ENCODE measurements at places on chromosomes 3 and 15.

GRCh38 chr3:78846718-78847117 is 921.1 kb downstream of the ROBO1 start:
- no peak for DNase-seq

DNA sequence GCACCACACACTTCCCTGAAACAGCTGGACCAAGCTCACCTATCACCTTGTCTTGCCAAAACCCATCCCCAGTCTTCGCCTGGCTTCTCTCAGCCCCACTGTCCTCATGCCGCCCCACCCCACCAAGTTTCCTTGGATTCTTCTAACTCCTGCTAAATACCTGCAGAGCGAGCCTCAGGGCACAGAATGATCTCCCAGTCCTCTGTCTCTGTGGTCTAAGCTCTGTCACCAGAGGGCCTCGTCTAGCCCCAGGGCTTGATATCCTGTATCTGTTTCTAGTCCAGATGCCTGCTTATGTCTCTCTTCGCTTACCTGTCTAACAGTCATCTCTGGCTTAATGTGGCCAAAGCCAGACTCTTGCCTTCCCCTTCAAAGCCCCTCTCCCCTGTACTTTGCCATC is 9.7 kb downstream of the CCDC12 start:
- DNase-seq, result no peak

DNA sequence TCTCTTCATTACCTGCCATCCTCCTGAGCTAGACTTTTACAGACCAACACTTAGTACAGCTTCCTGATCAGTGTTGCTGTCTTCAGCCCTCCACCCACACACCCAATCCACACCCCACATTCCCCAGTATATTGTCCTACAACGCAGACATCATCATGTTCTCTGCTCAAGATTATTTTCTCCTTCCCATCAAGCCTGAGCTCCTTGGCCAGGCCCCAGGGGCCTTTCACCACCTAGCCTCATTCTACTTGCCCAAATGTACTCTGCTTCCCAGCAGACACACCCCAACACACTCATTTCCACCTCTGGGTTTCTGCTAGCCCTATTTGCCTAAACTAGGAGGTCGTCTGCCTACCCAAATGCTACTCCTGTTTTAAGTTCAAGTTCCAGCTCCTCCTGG is 37.0 kb downstream of the DAPK2 start:
- no peak for DNase-seq

- DNase-seq, result no peak
These were observed 264.0 kb upstream of the IL12A start for GRCh38 chr3:159724627-159725026.

GRCh38 chr15:59751552-59752413 is 62.7 kb upstream of the BNIP2 start:
- peak; percentile 76 for DNase-seq

- peak; percentile 63 for DNase-seq
These were observed 62.5 kb downstream of the SFMBT1 start for GRCh38 chr3:52983336-52983807.

DNA sequence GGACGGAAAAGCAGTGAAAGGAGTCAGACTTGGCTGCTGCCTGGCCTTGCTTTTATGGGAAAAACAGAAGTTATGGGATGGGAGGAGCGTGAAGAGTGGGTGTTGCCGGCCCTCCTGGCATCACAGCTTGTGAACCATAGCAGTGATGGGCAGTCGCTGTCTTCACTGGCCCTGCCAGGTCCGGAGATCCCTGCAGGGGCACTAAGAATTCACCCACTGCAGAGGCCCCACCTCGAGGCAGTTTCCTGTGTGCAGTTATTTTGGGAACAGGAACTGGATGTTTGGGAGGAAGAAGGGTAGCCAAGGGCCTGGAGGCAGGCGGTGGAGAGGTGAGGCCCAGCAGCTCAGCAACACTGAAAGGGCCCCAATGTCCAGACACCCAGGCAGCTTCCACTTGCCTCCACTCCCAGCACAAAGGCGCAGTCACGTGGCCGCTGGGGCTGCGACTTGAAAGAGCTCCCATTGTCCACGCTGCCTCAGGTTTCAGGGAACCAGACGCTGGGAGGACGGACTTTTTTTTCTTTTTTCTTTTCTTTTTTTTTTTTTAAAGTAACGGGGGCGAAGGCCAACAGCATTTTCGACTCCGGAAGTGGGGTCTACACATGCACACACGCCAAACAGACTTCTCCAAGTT is 255.6 kb downstream of the ZNF621 start:
- DNase-seq, result no peak

DNA sequence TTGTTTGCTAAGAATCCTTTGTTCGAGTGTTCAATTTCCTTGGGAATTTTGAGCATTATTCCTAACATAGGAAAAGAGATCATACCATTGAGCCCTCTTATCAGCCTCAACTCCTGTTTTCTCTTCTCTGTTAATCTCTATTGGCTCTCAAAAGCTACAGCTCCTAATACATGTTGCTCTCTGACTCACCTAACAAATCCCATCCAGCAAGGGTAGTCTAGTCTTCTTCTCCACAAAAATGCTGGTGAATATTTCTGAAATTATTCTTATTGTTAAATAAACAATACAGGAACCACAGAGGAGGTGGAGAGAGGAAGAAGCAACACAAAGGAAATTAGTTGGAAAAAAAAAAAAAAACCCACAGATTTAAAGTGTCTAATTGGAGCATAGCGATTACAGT is 325.8 kb upstream of the NAALADL2 start:
- DNase-seq, result no peak

- no peak for DNase-seq
These were observed 311.7 kb upstream of the DPH6 start for GRCh38 chr15:35857567-35858226.

All from CD4-positive, alpha-beta T cell treated with Interleukin-4 for 1 hour (primary cell).